EH (cell line): ENCODE measurements at places on chromosomes 12 and 14.

DNA sequence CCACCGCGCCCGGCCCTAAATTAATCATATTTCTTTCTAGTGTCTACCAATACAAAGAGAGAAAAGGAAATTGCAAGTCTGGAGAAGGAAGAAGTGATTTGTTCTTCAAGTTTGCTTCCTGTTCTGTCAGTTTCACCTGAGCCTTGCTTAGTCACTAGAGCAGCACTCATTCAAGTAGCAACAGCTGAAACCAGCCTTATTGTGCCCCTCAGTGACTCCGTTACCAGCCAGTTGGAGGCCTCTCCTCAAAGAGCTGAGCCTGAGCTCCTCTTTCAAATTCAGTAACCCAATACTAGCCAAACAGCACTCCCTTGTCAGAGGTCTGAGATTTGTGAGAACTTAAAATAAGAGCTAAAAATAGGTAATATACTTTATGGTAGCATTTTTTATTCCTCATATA is 17.4 kb downstream of the PAWR start:
- DNase-seq: no peak

- peak; percentile 79 for DNase-seq
These were observed 545.1 kb upstream of the ATP2B1 start for GRCh38 chr12:90253674-90254181.

DNA sequence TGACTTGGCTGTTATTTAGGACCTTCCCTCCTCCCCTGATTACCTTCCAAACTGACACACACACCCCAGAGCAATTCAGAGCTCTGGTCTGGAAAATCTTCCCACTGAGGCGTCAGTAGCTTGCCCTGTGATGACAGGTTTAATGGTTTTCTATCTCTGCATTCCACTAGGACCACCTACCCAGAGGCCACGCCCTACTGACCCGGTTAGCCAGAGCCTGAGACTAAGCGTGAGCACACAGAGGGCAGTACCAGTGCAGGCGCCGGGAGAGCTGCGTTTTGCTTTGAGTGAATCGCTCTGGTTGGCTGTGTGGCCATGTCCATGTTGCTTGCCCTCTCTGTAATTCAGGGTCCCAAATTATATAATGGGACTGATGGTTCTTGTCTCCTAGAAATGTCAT is 36.2 kb upstream of the ATP2A2 start:
- DNase-seq: no peak

GRCh38 chr12:95874452-95874851 is 15.7 kb downstream of the SNRPF start:
- no peak for DNase-seq

GRCh38 chr12:56107242-56107641 is 2.9 kb downstream of the PA2G4 start:
- no peak for DNase-seq

DNA sequence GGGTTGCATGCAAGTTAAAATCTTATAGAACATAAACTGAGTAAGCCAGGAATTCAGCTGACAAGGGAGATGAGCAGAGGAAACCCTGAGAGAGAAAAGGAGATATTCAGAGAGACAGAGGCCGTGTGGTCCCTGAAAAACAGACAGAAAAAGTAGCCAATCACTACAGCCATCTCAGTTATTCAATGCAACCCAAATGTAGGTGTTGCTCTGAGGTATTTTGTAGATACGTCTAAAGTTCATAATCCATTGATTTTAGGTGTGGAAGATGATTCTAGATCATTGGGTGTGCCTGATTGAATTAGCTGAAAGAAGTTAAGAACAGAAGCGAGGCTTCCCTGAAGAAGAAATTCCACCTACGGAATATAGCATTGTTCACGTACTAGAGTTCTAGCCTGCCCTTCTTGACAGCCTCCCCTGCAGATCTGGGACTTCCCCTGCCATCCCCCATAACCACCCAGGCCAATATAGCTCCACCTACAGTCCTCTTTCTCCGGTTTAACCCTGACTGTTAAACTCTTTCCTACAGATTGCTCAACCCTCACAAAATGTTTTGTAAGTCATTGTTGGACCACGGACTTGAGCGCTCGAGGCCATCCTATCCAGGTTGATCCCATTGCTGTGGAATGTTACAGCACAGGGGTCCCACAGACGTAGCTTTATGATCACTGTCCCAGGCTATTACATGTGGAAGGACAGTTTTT is 21.7 kb downstream of the AICDA start:
- no peak for DNase-seq

GRCh38 chr12:85260896-85261295 is 19.1 kb upstream of the ALX1 start:
- no peak for DNase-seq

GRCh38 chr12:24127919-24128721 is 178.7 kb upstream of the SOX5 start:
- no peak for DNase-seq

GRCh38 chr14:103241531-103241930 is 92.5 kb upstream of the EIF5 start:
- DNase-seq: no peak
